Brain microvascular endothelial cell (primary cell): ENCODE measurements at places on chromosomes 11 and 22.

GRCh38 chr22:46012182-46012880 lies 35.4 kb upstream of the WNT7B start:
- DNase-seq, result no peak

DNA sequence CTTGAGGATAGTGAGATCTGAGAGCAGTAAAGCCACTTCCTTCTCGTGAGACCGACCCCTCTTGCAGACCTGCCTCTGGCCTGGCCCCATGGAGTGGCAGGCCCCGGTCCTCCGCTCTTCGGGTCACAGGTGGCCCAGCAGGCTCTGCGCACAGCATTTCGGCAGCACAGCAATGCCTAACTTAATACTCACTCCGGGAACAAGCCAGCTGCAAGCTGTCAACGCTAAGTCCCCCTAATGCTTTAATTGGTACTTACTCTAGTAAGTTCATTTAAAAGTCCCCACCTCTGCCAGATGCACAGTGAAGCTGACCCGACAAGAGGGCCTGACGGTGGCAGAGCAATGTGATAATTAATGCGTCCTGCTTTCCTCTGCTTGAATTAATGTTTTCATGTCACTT lies 349.3 kb upstream of the B3GAT1 start:
- no peak for DNase-seq

DNA sequence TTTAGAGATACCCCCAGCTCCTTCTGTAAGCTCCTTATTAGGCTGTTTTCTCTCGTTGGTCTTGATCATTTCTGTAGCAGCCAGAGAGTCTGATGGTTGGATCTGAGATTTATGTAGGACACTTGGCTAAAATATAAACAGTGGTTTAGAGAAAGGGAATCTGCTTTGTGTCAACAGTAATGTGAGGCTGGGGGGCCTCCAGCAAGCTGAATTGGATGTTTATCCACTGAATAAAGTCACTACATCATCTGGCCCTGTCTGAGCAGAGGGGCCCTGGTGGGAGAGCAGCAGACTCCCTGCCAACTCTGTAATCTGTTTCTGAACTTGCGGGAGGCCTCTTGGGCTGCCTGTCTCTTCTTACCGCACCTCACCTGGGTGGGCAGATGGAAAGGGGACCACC lies 328.5 kb upstream of the PLET1 start:
- DNase-seq, result no peak

- no peak for DNase-seq
These were observed 48.4 kb downstream of the ELP4 start for GRCh38 chr11:31558001-31558400.

DNA sequence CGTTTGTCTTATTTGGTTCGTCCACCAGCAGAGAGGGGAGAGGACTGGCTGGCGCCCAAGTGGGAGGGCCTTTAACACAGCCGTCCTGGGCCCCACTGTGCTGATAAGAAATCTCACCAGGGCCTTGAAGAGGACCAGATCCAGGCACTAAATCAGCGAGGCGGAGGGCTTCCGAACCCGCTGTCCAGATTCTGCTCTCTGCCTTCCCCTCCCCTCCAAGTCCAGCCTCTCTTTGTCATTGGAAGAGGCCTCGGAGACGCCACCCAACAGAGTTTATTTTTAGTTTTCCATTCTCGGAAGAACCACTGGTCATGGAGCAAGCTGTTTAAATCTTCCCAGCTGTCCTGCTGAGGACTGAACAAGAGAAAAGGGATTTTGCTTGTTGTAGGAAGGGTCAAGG lies 9.3 kb upstream of the FXYD6 start:
- no peak for DNase-seq

DNA sequence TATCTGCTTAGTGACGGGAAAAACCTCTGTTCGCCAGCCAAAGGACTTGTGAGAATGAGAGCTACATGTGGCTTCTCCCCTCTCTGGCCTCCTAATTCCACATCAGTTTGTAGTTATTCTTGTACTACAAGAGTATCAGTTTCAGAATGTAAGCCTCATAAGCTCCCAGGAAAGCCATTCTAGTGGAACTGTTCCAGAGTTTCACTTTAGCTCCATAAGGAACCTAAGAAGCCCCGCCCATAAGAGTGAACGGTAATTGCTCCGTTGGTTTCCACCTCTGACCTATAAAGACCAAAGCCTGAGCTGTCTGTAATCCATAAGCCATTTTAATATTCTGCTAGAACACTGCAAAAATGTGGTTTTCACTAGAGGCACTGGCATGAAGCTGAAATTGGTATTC lies 53.0 kb downstream of the SIK3 start:
- DNase-seq, result no peak

GRCh38 chr11:104191124-104191523 lies 27.2 kb upstream of the PDGFD start:
- DNase-seq, result peak; percentile 24

- no peak for DNase-seq
These were observed 43.8 kb downstream of the FLI1 start for GRCh38 chr11:128737704-128738103.

DNA sequence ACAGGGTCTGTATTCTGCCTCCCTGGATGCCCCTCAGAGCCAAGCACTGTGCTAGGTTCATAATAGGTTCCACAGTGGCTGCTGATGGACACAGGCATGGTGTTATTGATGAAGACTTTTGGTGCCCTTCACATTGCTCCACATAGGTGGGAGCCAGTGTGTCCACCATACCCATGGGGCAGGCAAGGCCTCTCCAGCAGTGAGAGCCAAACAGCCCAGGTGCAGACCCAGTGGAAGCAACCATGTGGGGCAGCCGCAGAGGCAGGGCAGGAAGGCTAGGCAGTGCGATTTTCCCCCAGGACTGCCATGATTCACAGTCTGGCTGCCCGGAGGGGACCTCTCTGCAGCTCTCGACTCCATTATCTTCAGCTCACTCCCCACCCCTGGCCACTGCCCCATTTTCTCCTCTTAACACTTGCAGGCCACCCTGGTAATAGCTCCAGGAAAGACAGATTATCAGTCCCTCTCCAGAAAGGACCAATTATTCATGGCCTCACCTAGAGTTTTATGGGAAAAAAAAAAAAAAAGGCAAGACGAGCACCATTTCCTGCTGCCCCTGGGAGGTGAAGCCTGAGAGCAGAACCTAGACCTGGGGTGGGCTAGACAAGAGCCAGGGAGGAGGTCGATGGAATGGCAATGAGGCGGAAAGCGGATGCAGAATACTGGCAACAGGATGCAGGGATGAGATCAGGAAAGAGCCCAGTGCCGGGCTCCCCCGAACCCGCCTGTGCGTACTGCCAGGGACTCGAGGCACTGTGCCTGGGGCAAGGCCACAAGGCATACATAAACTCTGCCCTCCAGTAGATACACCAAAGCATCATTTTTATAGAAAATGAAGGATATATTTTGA lies 343.0 kb upstream of the NCAM1 start:
- DNase-seq, result no peak

DNA sequence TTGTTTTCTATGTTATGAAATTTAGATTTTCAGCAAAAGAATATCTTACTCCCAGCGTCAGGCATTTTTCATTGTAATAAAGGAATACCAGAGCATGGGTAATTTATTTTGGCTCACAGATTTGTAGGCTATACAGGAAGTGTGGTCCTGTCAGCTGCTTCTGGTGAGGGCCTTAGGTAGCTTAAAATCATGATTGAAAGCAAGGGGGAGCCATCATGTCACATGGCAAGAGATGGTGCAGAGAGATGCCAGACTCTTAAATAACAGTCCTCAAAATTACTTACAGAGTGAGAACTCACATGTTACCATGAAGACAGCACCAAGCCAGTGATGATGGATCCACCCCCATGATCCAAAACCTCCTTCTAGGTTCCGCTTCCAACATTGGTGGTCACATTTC lies 825.0 kb upstream of the CHORDC1 start:
- DNase-seq, result no peak

DNA sequence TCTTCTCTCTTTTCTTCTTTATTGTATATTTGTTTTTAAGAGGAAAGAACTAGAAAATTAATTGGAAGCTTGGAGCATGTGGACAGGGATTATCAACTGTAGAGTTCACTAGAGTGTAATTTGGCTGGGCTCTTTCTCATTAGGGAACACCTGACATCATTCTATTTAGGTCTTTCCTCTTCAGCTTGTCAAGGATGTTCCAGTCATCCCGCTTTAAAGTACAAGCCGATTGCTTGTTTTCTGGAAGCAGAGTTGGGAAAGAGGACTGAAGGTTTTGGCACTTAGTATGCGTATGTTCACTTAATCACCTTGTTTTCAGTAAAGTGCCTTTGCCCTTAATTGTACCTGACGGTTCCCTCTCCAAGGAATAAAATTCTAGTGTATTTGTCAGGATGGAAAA lies 111.6 kb downstream of the WNT11 start:
- no peak for DNase-seq

DNA sequence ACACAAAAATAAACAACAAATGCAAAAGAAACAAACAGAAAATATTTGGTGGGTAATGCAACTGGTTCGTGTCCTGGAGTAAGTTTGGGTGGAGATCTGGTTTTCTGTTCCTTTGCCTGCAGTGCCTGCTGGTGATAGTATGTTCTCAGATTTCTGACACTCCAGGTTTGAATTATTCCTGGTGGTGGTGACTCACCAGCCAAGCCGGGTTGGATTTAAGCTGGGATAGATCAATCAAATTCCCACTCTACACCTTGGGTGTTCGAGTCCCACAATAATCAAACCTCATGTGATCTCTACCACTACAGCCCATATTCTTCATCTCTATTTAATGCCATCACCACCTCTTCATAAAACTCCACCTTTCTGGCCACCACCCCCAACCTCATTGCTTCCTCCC lies 421.8 kb downstream of the NTM start:
- DNase-seq, result no peak

- DNase-seq, result no peak
These were observed 42.0 kb downstream of the CD82 start for GRCh38 chr11:44607319-44607962.

DNA sequence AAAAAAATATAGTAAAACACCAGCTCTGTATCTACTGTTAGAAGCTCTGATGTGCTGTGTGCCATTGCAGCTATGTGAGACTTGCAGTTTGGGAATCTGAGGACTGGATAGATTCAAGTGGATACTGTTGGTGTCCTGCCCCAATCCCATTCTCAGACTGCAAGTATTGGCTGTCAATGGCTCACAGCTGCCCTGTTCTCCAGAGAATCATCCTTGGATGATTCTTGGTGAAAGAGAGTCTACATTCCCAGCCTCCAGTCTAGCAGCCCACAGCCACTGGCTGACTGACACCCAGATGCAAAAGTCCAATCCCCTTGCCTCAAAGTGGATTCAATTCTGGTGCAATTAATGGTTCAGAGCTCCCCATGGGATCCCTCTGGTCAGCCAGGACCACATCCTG lies 206.1 kb upstream of the MTNR1B start:
- DNase-seq, result no peak

DNA sequence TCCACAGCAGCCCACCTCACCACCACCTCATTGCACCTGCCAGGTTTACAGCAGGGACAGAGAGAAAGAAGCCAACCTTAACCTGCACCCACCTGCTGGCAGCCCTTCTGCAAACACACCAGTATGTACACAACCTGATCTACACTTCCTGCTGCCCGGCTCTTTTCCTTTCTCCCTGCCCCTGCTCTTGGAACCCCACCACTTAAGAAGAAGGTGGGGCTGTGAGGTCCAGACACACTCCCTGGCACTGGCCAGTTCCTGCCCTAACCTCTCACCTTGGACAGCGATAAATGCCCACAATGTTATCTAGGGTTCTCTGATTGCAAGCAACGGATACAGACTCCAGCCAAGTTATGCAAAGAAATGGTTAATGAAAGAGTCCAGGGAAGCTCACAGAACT lies 10.8 kb upstream of the SLC35C1 start:
- DNase-seq, result no peak

- DNase-seq, result no peak
These were observed 2.5 kb downstream of the MIF start for GRCh38 chr22:23896523-23897186.

- DNase-seq, result no peak
These were observed 89.7 kb downstream of the CEP164 start for GRCh38 chr11:117417342-117417741.

DNA sequence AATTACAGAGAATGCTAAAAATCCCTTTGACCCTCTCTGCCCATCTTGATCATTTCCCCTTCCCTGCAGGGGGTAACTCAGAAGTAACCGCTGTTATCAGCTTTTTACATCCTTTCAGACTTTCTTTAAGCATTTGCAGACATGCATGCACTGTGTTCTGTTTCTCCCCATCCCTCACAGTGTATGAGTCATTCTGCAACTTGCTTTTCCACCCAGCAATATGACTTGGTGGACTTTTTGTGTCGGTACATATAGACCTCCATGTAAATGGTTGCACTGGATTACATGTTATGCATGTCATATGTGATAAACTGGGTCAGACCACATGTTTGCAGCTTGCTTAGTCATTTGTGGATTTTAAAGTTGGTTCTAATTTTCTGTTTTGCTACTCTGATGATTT lies 87.7 kb upstream of the NECTIN1 start:
- DNase-seq, result peak; percentile 68

DNA sequence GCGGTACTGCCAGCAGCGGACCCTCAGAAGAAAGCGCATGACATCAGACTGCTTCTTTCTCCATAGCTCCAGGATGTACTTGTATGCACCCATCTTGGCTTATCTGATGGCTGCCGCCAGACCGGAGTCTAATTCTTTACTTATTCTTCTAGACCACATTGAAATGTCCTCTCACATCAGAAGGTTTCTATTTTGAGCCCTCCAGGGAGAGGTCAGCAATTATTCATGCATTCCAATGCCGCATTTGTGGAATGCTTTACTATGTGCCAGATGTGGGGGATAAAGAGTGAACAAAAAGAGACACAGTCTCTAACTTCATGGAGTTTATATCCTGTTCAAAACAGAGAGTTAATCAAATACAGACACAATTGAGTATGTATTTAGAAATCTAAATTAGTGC lies 230.1 kb downstream of the MIAT start:
- peak; percentile 78 for DNase-seq

- DNase-seq, result no peak
These were observed 26.6 kb upstream of the SLC35C1 start for GRCh38 chr11:45778341-45778740.

GRCh38 chr11:119797123-119797611 lies 68.2 kb upstream of the NECTIN1 start:
- no peak for DNase-seq

DNA sequence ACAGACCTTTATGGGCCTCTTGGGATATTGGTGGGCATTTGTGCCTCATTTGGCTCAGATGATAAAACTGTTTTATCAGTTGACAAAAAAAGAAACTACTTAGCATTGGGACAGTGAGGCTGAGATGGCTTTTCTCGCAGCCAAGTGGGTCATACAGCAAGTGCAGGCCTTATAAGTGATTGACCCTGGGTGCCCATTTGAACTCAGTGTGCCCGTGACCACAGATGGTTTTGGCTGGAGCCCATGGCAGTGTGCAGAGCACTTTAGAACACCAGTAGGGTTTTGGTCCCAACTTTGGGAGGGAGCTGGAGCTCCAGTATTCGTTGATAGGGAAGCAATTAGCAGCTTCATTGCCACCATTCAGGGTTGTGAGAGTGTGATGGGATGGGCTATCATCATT lies 404.5 kb upstream of the LARGE1 start:
- DNase-seq, result no peak

DNA sequence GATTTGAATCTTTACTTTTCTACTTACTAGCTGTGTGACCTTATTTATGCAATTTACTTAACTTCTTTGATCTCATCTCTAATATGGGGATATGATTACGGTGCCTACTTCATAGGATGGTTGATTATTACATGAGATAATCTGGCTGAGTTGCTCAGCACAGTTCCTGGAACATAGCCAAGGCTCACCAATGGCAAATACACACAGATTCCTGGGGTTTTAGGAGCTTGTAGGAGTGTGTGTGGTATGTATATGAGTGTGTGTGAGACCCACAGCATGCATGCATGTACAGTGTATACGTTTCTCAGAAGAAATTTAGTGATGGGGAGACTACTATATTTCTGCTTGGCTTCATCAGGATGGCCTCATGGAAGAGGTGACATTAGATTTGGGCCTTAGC lies 256.9 kb downstream of the KIRREL3 start:
- DNase-seq, result no peak
